Effector memory CD4-positive, alpha-beta T cell (primary cell): ENCODE measurements at places on chromosomes 12 and 14.

GRCh38 chr12:123278101-123278627, 6.5 kb upstream of the CDK2AP1 start:
- H3K27me3 ChIP-seq: no peaks in the 10 kb centered on the region
- DNase-seq: no peak
- no peak overlapping the region for H3K4me3 ChIP-seq
- H3K36me3 ChIP-seq: no peaks in the 10 kb centered on the region

- no peaks in the 10 kb centered on the region for H3K4me1 ChIP-seq
- DNase-seq: no peak
- H3K27me3 ChIP-seq: no peaks in the 10 kb centered on the region
- H3K27ac ChIP-seq: no peak overlapping the region
- H3K36me3 ChIP-seq: no peaks in the 10 kb centered on the region
These were observed 110.4 kb downstream of the SLC8A3 start for GRCh38 chr14:70078329-70078728.

- H3K36me3 ChIP-seq: no peaks in the 10 kb centered on the region
- no peak overlapping the region for H3K4me3 ChIP-seq
- DNase-seq: no peak
These were observed 65.5 kb downstream of the TSPAN8 start for GRCh38 chr12:71092290-71092689.

- H3K27ac ChIP-seq: no peak overlapping the region
- H3K27me3 ChIP-seq: no peaks in the 10 kb centered on the region
- H3K4me3 ChIP-seq: no peak overlapping the region
- H3K4me1 ChIP-seq: no peaks in the 10 kb centered on the region
- no peaks in the 10 kb centered on the region for H3K36me3 ChIP-seq
- DNase-seq: no peak
These were observed 48.9 kb upstream of the DYRK2 start for GRCh38 chr12:67599691-67600090.

DNA sequence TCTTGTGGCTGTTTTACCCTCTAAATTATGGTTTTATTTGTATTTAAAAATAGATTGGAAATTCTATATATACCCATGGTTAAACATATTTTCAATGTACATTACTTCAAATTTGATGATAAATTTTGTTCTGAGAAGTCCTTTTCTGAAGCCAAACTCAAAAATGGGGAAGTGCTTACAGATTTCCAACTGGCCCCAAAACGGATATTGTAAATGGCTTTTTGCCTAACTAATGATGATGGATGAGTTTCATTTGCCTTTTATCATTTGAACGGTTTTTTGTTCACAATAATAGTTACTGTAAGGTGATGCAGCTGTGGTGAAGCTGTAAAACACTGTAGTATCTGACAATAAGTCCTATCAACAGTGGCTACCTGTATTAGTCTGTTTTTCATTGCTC, 136.9 kb downstream of the FUT8 start:
- no peaks in the 10 kb centered on the region for H3K27me3 ChIP-seq
- no peak overlapping the region for H3K4me3 ChIP-seq
- H3K27ac ChIP-seq: no peak overlapping the region
- H3K36me3 ChIP-seq: no peaks in the 10 kb centered on the region
- H3K4me1 ChIP-seq: no peaks in the 10 kb centered on the region

- no peak overlapping the region for H3K4me3 ChIP-seq
- H3K36me3 ChIP-seq: no peaks in the 10 kb centered on the region
- no peak overlapping the region for H3K27ac ChIP-seq
- no peak for DNase-seq
These were observed 3.9 kb downstream of the MYRFL start for GRCh38 chr12:69828897-69829296.

DNA sequence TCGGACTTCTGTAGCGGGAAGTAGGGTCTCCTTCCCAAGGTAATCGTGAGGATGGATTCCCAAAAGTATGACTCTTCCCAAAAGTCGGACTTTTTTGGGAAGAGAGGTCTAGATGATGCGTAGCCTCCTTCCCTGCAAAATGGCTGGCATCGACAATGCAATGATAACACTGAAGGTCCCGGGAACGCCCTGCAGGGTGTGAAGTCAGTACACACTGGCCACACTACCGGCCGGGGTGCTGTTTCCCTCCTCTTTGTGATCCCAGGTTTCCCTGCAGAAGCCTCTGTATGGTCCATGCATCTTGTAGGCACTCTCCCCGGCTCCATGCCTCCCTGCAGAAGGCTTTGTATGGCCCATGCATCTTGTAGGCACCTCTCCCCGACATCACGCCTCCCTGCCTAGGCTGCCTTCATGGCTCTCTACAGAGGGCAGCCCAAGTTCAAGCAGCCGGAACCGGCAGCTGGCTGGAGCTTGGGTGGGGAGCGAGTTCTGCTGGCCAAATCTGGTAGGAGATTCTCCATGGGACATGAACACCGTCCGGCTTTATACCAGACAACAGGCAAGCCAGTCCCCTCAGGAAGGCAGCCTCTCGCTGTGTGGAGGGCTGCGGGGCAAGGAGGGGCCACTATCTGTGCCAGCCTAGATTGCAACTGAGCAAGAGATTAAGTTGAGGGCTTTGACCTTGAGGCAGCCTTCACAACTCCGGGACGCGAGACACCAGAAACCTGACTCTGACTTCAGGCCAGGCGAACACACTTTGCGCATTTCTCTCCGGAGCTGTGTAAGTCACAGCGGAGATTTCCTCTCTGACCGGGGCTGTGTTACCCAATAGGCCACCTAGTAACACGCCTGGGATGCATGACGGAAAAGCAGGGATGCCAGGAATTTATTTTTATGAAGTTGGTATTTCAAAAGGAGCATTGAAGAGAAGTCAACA, 23.5 kb downstream of the FZD10 start:
- no peak for DNase-seq
- H3K4me3 ChIP-seq: no peak overlapping the region

DNA sequence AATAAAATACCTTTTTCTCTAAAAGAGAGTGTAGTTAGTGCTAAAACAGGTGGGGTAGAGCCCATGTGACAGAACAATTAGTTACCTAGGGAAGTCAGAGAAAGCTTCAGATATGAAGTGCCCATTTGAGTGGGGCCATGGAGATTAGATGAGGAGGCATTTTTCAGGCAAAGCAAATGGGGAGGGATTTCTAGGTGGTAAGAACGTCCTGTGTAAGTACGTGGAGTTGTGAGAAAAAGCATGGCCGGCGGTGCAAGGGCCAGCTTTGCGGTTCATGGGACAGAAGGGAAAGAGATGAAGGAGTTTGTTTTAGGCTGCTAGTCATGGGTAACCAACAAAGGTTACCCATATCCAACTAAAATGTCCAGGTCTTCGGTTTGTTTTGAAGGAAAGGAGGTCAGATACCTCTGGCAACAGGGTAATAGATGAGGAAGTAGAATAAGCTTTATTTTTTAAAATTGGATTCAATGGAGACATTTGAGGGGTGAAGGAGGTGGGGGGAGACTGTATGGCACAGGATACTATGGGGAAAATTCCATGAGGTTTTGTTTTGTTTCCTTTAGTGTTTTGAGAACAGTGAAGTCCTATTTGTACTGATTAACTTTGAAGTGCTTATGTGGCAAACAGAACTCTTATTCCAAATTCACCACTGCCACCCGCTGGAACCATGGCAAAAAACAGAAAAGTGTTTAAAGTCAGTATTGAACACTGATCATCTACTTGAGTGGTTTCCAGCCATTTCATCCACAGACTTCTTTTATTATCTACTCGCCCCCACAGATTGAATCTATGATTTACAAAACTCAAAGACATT, 10.0 kb upstream of the SNRPF start:
- no peak overlapping the region for H3K27ac ChIP-seq
- no peak overlapping the region for H3K4me3 ChIP-seq
- no peaks in the 10 kb centered on the region for H3K36me3 ChIP-seq
- H3K4me1 ChIP-seq: no peaks in the 10 kb centered on the region

- H3K27me3 ChIP-seq: no peaks in the 10 kb centered on the region
- peaks cover 5% of the 10 kb centered on the region for H3K36me3 ChIP-seq
- no peaks in the 10 kb centered on the region for H3K4me1 ChIP-seq
- no peak overlapping the region for H3K4me3 ChIP-seq
These were observed 18.9 kb downstream of the SNRPF start for GRCh38 chr12:95877622-95878021.

DNA sequence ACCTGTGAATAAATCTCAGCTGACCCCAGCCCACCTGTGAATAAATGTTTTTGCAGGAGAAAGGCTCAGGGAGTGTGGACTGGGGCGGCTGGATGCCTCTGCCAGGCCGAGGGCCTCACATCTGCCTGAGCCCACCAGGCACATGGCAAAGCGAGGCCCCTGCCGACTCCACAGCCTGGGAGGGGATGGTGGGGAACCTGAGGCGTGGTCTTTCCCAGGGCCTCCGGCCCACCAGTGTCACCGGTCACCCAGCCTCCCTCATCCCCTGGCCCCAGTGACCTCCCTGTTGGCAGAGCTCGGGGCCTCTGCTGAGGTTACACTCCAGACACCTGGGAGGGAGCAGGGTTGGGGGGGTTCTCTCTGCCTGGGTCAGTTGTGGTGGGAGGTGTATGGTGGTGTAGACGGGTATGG, 8.2 kb downstream of the NOC4L start:
- no peaks in the 10 kb centered on the region for H3K27me3 ChIP-seq
- no peak overlapping the region for H3K4me3 ChIP-seq
- H3K4me1 ChIP-seq: no peaks in the 10 kb centered on the region
- H3K27ac ChIP-seq: no peak overlapping the region
- peaks cover 35% of the 10 kb centered on the region for H3K36me3 ChIP-seq

- no peak for DNase-seq
- H3K4me1 ChIP-seq: peaks cover 8% of the 10 kb centered on the region
- peak overlapping the region; percentile 71 for H3K4me3 ChIP-seq
- H3K36me3 ChIP-seq: peaks cover 27% of the 10 kb centered on the region
These were observed 661 bp downstream of the DENR start for GRCh38 chr12:122753319-122753650.

DNA sequence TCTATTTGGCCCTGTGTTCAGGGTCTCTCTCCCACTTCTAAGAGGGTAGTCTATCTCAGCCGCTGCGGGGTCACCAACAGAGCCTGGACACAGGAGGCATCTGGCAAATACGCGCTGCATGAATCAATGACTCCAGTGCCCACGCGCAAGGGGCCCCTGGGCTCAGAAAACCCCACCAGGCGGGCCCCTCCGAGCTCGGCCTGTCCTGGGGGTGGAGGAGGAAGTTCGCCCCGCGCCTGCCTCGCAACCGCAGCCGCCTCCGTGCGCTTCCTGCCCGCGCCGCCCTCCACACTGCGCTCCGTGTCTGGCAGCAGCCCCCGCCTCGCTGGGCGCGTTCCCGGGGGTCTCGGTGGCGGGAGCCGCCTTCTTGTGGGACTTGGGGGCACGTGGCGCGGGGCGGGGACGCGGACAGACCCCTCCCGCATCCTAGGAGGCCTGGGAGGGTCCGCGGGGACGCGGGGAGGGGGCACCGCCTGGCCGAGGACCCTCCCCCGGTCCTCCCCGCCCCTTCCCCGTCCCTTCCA, 811 bp upstream of the FBRSL1 start:
- peak overlapping the region; percentile 90 for H3K27ac ChIP-seq

DNA sequence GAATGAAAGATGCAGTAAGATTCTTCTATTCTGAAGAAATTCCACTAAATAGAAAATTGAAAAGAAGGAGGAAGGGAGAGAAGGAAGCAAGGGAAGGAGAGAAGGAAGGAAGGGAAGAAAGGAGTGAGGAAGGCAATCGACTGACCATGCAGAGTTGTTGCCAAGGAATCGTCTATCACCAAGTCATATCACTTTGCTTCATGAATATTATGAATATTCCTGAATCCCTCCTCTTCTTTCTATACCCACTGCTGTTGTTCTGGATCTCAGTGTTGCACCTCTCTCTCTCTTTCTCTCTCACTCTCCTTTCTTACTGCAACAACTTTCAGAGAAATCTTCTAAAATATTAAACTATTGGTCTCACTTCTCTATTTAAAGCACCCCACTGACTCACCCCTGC, 222.4 kb downstream of the IPO8 start:
- no peak for DNase-seq
- H3K4me1 ChIP-seq: no peaks in the 10 kb centered on the region
- no peaks in the 10 kb centered on the region for H3K36me3 ChIP-seq

GRCh38 chr14:51630987-51631386, 20.7 kb upstream of the FRMD6 start:
- H3K4me1 ChIP-seq: no peaks in the 10 kb centered on the region
- H3K27me3 ChIP-seq: no peaks in the 10 kb centered on the region
- H3K27ac ChIP-seq: no peak overlapping the region

DNA sequence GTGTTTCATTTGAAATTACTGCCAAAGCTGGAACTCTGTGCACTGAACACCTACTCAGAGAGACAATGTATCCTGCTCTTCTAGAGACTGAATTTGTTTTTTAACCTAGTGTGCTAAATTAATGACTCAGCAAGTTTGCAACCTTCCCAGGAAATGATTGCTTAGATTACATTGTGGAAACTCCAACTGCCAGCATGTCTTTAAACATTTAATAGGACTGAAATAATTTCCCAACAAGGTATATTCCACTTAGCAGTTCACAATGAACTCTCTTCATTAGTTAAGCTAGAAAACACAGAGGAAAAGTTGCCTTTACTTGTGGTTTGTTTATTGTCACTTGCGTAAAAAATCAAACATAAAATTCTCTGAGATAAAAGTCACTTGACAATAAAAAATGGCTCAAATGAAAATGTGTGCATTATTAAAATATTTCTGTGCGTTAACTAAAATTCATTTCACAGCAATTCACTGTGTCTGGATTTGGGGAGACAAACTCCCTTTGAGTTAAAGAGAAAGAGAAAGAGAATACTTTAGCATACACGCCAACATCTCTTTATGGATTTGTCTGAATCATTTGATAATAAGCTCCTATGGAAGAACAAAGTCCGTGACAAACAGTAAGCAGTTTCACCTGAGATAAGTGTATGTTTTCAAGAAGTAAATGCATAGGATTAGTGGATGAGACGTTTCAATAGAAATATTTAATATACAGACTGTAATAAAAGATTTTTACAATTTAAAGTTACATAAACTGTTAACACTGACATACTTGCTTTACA, 284.0 kb downstream of the PRKD1 start:
- no peak overlapping the region for H3K27ac ChIP-seq
- H3K4me3 ChIP-seq: no peak overlapping the region
- DNase-seq: no peak

GRCh38 chr14:92414690-92415445, 91.9 kb downstream of the SLC24A4 start:
- no peaks in the 10 kb centered on the region for H3K27me3 ChIP-seq
- H3K4me3 ChIP-seq: no peak overlapping the region
- DNase-seq: no peak
- no peak overlapping the region for H3K27ac ChIP-seq
- H3K4me1 ChIP-seq: no peaks in the 10 kb centered on the region

DNA sequence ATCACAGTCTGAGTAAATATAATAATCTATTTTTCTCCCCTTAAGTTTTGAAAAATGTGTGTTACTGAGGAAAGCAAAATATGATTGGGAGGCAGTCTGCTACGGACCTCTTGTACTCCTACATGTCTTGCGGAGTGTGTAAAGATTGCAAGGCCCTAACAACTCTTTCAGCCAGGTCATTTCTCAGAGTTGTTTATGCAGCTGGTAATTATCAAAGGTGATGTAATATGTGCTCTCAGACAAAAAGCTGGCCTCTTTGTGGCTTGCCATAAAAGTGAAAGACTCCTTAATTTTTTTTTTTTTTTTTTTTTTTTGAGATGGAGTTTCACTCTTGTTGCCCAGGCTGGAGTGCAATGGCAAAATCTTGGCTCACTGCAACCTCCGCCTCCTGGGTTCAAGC, 40.5 kb upstream of the MON2 start:
- H3K36me3 ChIP-seq: no peaks in the 10 kb centered on the region
- no peak overlapping the region for H3K4me3 ChIP-seq
- no peaks in the 10 kb centered on the region for H3K4me1 ChIP-seq

GRCh38 chr12:2638273-2639019, 156.3 kb upstream of the FKBP4 start:
- no peak overlapping the region for H3K27ac ChIP-seq
- H3K36me3 ChIP-seq: no peaks in the 10 kb centered on the region
- no peak for DNase-seq
- no peak overlapping the region for H3K4me3 ChIP-seq
- H3K27me3 ChIP-seq: peaks cover 14% of the 10 kb centered on the region

GRCh38 chr12:241266-241665, 21.4 kb downstream of the SLC6A13 start:
- DNase-seq: no peak
- H3K27me3 ChIP-seq: no peaks in the 10 kb centered on the region
- no peaks in the 10 kb centered on the region for H3K4me1 ChIP-seq
- no peak overlapping the region for H3K4me3 ChIP-seq
